ENCODE measurements at places on chromosomes 6 and 20.

- DNase-seq, result no peak
Measured at GRCh38 chr6:26307850-26308249, 57.1 kb upstream of the BTN3A2 start.

DNA sequence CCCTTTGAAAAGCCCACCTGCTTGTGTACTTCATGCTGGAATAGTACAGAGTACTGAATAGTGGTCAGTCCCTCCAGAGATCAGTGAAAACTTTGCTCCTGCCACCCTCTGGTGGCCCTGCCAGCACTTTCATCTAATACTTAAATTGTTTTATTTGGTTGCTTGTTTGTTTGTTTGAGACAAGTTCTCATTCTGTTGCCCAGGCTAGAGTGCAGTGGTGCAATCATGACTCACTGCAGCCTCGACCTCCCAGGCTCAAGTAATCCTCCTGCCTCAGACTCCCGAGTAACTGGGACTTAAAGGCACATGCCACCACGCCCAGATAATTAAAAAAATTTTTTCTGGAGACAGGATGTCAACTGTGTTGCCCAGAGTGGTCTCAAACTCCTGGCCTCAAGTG is 9.1 kb downstream of the FAM83D start:
- DNase-seq, result no peak

DNA sequence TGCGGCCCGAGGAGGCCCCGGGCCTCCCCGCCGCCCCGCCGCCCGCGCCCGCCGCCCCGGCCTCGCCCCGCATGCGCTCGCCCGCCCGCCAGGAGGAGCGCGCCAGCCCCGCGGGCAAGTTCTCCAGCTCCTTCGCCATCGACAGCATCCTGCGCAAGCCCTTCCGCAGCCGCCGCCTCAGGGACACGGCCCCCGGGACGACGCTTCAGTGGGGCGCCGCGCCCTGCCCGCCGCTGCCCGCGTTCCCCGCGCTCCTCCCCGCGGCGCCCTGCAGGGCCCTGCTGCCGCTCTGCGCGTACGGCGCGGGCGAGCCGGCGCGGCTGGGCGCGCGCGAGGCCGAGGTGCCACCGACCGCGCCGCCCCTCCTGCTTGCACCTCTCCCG is 1.5 kb downstream of the FOXQ1 start:
- DNase-seq, result no peak

GRCh38 chr20:64035066-64035932 is 683 bp upstream of the C20orf204 start:
- no peak for DNase-seq

DNA sequence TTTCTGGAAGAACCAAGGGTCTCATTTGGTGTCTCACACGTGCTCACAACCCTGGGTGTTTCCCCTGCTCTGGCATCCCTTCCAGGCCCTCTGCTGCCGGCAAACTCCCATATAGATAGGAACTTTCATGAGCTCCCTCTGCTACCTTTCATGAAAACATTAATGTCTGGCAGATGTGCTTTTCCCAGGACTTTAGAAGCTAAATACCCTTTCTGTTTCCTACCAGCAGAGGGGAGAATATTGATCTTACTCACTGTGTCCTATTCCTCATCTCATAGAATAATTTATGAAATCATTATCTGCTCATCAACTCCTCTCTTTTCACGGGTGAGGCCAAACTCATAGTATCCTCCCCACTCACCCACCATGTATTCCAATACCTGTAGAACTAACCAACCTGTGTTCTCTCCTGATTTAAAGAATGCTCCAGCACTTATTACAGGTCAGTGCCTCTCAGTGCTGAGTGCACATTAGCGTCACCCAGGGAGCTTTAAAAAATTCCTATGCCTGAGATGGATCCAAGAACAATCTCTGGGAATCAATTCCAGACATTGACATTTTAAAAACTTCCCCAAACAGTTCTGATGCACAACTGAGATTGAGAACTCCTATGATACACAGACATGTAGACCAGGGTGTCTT is 298.5 kb upstream of the JAG1 start:
- no peak for DNase-seq

GRCh38 chr6:34178357-34179105 is 32.6 kb upstream of the GRM4 start:
- DNase-seq, result no peak

DNA sequence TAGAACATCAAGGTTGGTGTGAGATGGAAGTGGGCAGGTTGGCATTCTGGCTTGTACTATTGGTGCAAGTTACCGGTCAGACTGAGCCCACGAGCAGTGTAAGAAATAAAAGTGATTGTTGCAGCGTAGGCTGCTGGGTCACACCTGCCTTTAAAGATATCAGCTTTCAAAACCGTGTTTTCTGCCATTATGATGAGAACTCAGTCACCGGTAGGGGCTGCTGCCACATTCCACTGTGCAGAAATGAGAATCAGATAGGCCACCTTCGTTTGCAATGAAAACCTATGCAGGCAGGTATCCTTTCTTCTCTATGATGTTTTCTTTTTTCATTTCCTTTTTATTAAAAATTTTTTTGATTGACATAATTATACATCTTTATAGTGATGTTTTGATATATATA is 168.5 kb downstream of the MYLK4 start:
- no peak for DNase-seq

Measured in CD4-positive, CD25-positive, alpha-beta regulatory T cell (primary cell).